ENCODE measurements at places on chromosomes 13 and 19. TPM values are rescaled to one million over a fixed set of nuclear protein-coding genes. Genes with fewer than 3 reads are reported as not detected.

GRCh38 chr13:65808061-65808460 lies 1422.1 kb downstream of the PCDH9 start:
- no peak for DNase-seq

- no peak for DNase-seq
These were observed 63.9 kb upstream of the ATXN8OS start for GRCh38 chr13:70043685-70044084.

- DNase-seq: no peak
These were observed 29.2 kb upstream of the CERS4 start for GRCh38 chr19:8180018-8180417.

- DNase-seq: no peak
These were observed 204.2 kb downstream of the DCLK1 start for GRCh38 chr13:35926859-35927530.

GRCh38 chr19:17351815-17352435 lies 14.6 kb downstream of the GTPBP3 start:
- no peak for DNase-seq

Gene ZNF181
- total RNA-seq: 8.5 TPM
